ENCODE measurements at places on chromosomes 2 and 18.
A peak's percentile ranks its signal among the peaks of the same experiment; 100 is the strongest.

DNA sequence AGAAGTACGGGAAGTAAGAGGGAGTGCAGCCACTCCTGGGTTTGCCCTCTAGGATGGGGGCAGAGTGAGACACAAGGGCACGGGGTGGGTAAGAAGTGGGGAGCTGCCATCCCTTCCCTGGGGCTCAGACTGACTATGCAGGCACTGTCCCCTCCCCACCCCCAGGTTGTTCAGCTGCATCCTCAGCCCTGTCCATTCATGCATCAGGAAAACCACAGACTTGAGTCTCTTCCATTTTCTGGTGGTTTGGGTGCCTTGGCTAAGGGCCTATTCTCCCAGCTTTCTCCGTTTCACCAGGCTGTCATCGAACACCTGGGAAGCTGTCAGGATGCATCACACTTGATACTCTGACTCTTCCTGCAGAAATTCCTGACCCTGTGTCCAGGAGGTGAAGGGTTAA is 111.9 kb downstream of the TFCP2L1 start:
- no peak for DNase-seq

DNA sequence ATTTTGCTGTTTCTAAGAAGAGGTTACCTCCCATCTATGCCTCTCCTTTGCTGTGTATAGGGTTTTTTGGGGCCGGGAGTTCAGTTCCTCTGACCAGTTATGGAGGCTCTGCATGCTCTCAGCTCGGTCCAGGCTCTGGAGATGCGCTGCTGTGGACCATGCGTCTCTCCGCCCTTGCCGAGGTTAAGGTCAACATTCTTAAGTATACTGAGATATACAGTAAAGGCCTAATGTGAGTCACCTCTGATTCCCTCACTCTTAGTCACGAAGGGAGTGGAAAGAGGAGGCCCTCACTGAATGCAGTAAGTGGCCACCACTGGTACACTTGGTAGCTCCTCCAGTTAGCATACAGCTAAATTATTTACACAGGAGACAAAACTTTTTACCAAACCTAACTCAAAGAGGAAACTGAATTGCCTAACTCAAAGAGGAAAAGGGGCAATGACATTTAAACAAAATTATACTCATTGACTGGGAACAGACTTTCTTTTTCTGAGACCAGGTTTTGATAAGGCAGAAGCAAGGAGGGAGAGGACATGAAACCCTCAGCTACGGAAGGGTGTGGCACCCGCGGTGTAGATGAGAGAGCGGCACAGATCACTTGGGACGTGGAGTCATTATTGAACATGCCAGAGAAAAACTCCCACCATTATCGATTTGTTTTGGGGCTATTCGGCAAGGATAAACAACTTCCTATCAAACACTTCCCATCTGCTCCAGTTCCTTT is 98.7 kb downstream of the COPS8 start:
- no peak for DNase-seq

GRCh38 chr2:213627835-213628460 is 343.7 kb downstream of the SPAG16 start:
- DNase-seq, result no peak

GRCh38 chr2:191170773-191171172 is 20.0 kb upstream of the STAT4 start:
- DNase-seq, result no peak

DNA sequence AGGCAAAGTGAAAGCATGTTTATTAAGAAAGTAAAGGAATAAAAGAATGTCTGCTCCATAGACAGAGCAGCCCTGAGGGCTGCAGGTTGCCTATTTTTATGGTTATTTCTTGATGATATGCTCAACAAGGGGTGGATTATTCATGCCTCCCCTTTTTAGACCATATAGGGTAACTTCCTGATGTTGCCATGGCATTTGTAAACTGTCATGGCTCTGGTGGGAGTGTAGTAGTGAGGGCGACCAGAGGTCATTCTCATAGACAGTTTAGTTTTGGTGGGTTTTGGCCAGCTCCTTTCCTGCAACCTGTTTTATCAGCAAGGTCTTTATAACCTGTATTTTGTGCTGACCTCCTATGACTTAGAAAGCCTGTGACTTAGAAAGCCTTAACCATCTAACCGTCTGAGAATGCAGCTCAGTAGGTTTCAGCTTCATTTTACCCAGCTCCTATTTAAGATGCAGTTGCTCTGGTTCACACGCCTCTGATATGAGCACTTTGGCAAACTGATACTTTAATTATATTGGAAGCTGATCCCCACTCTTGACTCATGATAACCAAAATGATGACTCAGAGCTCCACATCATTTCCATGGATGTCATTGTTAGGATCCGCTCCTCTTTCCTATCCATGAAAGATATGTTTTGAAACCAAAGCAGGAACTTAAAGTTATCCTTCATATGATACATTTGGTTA is 14.5 kb upstream of the ERMN start:
- DNase-seq, result no peak

DNA sequence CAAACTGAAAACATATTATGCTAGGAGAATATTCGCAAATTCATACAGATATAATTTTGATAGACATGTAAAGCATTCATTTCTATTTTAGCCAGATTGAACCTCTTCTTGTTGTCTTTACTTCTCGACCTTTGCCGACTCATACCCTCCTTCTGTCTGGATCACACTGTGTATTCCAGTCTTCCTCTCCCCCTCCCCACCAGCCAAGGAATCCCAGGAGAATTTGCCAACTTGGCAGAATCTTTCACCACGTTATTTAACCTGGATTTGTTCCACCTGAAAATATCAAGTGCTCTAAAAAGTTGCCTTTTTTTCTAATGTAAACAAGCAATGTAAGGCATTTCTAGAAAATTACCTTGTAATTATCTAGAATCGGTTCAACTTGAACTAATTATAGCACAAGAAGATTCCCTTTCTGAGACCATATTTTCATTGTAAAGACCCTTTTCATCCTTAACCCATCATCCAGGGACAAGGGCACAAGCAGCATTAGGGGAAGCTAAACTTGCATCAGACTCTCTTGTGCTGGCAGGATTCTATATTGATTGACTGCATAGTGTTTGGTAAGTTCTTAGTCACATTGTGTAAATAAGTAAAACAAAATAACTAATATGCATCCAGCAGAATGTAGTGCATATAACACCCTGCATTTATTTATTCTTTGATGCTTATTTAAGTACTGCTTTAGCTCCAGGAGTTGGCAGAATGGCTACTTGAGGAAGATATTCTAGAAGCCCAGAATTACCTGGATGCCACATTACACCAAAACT is 1328.7 kb upstream of the NXPH2 start:
- no peak for DNase-seq

- no peak for DNase-seq
Observed at GRCh38 chr2:175836361-175836760, 165.7 kb downstream of the LNPK start.

DNA sequence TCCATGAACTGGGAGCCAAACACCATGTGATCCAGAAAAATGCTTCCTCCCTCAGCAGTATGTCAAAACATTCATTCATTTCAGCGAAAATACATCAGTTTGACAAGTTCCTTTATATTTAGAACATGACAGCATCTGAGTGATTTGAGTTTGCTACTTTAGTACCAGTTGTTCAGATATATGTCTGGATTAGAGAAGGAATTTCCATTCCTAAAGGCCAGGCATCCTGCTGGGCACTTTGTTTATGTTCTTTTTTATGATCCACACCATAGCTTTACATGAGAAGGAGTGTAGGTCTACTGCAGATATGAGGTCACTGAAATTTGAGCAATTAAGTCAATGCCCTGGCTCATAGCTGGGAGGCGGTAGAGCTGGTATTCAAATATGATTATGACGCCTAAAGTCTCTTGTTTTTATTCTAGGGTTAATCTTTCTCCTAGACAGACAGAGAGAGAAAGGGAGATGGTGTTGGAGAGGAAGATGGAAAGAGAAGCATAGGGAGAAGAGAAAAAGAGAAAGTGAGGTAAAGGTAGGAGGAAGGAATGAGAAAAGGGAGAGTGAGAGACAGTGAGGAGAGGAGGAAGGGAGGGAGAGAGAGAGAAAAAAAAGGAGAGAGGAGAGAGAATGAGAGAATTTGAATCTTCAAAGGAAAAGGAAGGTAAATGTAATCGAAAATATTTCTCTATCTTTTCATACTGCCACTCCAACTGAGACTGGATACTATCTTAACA is 839.5 kb upstream of the FANCL start:
- no peak for DNase-seq

GRCh38 chr2:43123486-43123885 is 102.9 kb downstream of the ZFP36L2 start:
- DNase-seq, result no peak

GRCh38 chr2:214196260-214196659 is 214.6 kb upstream of the VWC2L start:
- DNase-seq, result no peak

DNA sequence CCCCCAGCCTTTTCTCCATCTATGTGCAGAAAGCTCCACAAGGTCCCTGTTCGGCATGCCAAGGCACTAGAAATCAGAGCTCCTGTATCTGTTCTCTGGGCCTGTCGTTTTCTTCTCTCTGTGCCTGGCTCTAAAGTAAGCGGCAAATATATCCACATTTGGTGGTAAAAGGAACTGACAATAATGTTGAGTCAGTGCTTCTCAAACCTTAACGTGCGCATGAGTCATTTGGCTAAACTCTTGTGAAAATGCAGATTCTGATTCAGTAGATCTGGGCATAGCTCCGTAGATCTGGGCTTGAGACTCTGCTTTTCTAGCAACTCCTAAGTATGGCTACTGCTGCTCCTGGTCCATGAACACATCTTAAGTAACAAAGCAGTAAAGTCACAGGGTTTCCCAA is 16.5 kb upstream of the ACSL3 start:
- no peak for DNase-seq

GRCh38 chr2:128321784-128322714 is 3.4 kb upstream of the HS6ST1 start:
- DNase-seq, result no peak

- DNase-seq, result peak; percentile 61
Observed at GRCh38 chr2:45024600-45025291, 15.5 kb upstream of the SIX2 start.

GRCh38 chr2:17070711-17071110 is 405.1 kb upstream of the CYRIA start:
- no peak for DNase-seq

- DNase-seq, result no peak
Observed at GRCh38 chr2:214098811-214099210, 312.0 kb upstream of the VWC2L start.

DNA sequence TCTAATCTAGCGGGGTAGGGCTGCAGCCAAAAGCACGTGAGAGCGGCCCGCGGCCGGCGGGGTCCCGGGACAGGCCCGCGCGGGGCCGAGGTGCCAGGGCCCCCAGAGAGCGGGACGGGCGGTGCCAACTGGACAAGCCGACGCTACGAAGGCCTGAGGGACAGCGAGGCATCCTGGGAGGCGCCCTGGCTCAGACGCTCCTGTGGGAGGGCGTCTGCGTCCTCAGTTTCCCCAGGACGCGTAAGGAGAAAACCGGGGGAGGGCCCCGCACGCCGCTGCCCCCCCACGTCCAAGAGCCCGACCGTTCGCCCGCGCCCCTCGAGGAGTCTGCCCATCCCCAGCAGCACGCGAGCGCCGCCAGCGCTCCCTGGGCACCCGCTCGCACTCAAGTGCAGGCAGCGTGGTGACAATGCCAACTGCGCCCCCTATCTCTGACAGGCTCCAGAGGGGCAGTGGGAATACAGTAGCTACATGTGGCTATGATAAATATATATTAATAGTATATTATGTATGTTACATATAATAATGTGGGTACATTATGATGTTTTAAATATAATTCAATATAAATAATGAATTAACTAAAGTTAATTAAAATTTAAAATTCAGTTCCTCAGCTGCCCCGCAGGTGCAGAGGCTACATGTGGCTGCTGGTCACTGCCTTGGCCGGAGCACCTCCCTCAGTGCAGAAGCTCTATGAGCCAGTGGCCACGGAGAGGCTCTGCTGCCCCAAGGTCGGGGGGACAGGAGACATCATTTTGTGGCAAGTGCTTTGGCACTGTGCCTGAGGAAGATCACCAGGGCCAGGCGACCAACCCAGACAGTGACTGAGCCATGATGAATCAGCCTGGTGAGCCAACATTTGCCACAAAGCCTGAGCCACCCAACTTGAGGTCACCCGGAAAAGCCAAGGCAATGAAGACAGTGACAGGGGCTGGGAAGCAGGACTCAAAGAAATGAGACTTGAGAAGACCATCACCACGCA is 5.5 kb upstream of the SFT2D3 start:
- DNase-seq, result no peak

DNA sequence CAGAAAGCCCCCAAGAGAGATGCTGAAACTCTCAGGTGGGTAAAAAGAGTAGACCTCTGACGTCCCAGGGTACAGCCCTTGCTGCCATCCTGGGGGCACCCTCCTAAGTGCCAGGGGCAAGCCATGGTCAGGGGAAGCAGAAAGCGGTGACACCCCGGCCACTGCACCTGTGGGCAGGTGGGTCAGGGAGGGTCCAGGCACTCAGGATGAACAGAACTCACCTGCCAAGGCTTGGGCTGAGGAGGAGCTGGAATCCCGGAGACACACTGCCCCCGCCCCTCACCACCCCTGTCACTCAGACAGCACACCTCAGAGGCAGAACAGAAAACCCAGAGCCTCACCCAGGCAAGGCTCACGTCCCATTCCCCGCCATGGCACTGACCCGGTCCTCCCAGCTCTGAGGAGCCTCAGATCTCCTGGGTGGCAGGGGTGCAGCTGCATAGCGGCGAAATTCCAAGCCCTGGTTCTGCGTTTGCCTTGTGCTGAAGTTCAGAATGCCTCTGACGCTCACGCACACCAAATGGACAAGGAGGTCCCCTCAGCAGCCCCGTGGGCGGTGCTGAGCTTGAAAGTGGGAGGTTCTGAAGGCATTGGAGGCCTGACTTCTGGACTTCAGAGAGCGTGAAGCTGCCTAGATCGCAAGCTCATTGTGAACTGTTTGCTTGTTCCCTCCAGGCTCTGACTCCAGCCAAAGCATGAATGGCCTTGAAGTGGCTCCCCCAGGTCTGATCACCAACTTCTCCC is 4.3 kb downstream of the GPR17 start:
- DNase-seq, result no peak

DNA sequence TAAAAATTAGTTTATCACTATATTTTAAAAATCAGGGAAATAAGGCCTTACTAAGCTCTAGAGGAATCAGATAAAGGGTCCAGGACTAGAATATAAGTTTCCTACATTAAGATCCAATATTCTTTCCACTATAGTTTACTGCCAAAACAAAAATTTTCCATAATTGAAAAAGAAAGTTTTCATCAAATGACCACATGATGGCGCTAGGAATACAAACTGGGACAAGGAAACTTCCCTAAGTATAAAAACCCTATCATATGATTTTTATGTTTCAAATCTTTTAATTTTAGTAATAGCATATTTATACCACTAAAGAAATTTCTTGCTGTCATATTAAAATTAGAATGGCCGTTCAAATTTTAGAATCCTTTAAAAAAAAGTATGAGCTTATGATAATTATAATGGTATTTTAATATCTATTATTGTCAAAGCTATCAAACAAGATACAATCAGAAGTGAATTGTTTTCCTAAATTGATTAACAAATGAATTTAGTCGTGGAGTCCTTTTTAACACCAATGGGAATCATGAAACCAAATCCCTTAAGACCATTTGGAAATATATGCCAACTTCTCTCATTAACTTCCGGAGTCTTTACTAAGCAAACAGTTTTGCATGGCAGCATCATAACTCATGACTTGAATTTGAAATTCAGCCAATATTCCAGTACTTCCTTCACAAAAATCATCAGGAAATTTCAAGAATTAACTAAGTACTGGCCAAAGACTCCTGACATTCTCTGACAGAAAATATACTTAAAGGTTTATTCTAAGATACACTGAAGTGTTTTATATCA is 70.3 kb downstream of the SCN1A start:
- peak; percentile 37 for DNase-seq

GRCh38 chr18:45069546-45069945 is 388.9 kb downstream of the SETBP1 start:
- DNase-seq, result no peak
